Mucosa of gallbladder (tissue), 1 donor: ENCODE measurements at places on chromosomes 2 and 18. TPM values are rescaled to one million over a fixed set of nuclear protein-coding genes. Genes with fewer than 3 reads are reported as not detected.

GRCh38 chr2:206160807-206161179, 1.1 kb downstream of the EEF1B2 start:
- no peak for DNase-seq

DNA sequence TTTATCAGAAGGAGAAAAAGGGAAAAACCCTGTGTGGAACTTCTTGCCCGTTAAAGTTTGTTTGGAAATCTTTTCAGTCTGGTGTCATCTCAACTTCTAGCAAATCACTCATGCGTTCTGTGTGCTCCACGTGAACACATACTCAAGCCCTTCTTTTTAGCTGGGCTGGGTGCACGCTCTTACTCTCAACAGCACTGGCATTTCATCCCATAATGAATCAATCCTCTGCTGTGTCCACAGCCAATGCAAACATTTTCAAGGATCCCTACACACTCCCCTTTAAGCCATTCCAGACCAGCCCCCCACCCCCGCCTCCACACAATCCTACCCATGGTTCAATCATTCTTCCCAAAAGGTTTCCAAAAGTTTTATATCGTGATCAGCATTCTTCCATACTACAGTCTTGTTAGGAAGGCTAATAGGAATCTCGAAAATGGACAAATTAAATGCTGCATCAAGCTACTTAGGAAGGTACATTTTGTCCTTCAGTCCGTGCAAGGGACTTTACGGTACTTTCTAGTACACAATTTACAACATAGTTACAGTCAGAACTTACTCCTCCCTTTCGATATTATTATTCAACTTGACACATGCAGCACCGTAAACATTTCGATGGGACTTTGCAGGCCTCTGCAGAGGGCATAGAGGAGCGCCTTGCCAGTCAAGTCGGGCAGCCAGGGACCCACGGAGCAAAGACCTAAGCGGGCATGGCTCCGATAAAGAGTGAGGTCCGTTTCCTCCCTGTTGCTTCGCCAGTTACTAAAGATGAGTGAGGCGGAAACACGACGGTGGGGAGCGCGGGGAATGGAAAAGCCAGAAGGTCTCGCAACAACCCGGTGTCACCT, 1.4 kb downstream of the PTGR3 start:
- no peak for DNase-seq

GRCh38 chr18:55672574-55673361, 84.8 kb upstream of the TCF4 start:
- no peak for DNase-seq

The TFPI gene
- total RNA-seq, result 45.6 TPM
